Fibroblast of gingiva (primary cell): ENCODE measurements at places on chromosomes 1 and 21.

GRCh38 chr1:115430441-115431158 lies 92.6 kb upstream of the NGF start:
- peak; percentile 92 for DNase-seq

DNA sequence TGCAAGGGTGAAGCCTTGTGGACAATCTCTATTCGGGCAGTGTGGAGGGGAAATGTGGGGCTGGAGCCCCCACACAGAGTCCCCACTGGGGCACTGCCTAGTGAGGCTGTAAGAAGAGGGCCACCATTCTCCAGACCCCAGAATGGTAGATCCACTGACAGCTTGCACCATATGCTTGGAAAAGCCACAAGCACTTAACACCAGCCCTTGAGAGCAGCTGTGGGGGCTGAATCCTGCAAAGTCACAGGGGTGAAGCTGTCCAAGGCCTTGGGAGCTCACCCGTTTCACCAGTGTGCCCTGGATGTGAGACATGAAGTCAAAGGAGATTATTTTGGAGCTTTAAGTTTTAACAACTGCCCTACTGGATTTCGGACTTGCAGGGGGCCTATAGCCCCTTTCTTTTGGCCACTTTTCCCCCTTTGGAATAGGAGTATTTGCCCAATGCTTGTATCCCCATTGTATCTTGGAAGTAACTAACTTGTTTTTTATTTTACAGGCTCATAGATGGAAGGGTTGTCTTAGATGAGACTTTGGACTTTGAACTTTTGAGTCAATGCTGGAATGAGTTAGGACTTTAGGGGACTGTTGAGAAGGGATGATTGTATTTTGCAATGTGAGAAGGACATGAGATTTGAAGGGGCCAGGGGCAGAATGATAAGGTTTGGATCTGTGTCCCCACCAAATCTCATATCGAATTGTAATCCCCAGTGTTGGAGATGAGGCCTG lies 16.3 kb upstream of the COL6A1 start:
- no peak for DNase-seq

GRCh38 chr1:193318347-193318746 lies 131.9 kb upstream of the B3GALT2 start:
- DNase-seq = peak; percentile 5

DNA sequence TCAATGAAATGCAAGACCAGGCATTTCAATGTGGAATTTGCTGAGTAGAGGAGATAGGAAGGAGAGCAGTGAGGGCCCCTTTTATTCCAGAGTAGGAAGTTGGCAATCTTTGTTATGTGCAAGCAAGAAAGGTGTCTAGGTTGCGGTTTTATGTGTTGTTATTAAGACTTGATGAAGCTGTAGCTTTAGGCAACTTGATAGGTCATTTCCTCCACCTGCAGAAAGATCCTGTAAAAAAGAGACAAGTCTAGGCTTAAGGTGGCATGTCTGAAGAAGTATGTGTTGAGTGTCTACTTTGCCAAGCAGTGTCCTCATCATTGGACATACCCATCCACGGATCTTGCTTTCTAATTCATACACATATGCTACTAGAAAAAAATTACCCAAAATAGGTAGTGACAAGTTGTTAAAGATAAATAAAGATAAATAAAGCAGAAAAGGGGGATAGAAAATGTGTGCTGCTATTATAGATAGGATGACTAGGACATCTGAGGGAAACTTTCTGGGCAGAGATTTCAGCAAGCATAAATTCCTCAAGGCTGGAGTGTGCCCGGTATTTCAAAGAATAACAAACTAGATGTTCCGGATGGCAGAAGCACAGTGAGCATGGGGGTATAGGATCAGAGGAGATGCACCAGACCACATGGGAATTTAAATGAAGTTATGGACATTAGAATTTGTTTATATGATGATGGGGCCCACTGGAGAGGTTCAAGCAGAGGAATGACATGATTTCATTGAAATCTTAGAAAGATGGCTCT lies 335.0 kb downstream of the TGFB2 start:
- peak; percentile 81 for DNase-seq

DNA sequence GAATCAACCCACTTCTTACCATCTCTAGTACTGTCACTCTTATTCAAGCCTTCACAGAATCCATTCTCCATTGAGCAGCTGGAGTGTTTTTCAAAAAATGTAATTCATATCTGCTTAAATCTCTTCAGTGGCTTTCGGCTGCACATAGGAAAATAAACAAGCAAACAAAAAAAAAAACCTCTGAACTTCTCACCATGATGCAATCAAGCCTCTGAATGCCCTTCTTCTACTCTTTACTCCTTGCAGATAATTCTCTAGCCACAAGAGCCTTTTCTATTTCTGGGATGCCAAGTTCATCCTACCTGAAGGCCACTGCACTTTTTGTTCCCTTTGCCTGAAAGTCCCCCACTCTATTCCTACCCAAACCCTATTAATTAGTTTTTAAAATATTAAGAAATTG lies 14.2 kb downstream of the PIGM start:
- DNase-seq = no peak

GRCh38 chr1:203316626-203317093 lies 11.3 kb downstream of the BTG2 start:
- DNase-seq = no peak

GRCh38 chr1:208043691-208044181 lies 132.8 kb upstream of the CD34 start:
- no peak for DNase-seq

GRCh38 chr1:147260956-147261355 lies 18.5 kb downstream of the CHD1L start:
- DNase-seq = no peak

DNA sequence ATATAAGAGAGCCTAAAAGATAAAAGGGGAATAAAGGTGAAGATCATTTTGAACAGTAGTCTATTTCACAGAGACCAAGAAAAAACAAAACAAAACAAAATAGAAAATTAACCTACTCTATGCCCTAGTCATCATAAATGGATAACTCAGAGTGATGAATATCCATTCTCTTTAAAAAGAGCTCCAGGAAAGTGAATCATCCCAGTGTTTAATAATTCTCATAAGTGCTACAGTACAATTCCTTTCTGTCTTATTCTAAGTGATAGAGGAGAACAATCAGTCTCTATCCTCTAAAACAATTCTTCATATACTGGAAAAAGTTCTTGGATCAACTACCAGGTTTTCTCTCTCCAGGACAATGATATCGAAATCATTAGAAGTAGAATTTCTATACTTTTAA lies 45.8 kb downstream of the GDAP2 start:
- no peak for DNase-seq
